EL (cell line): ENCODE measurements at places on chromosomes 2 and 18.
A peak's percentile ranks its signal among the peaks of the same experiment; 100 is the strongest.

DNA sequence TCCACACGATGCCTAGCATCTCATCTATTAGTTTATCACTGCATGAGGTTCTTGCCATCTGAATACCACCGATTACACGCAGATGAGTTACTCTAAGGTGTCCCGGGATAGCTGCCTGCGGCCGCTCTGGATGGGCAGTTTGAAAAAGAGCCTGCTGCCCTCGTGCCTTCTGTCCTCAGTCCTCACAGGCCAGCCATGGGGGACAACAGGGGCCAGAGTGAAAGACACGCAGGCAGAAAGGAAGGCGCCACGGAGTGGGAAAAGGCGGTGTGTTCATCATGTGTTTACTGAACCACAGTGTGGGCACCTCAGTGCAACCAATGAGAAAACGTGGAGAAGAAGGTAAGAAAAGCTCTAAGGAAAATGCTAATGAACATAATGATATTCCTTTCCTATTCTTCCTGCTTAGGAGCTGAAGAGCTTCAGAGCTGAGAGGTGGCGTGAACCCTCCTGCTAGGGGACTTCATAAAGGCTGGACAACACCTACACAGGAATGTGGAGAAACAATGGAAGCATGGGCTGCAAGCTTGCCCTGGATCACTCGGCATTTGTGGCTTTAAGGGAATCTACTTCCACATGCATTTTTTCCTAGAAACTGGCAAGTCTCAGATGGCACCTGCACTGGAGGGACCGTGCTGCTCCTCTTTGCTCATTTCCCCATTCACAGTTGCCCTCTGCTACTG lies 50.9 kb downstream of the CABYR start:
- DNase-seq: no peak

- DNase-seq: no peak
These were observed 343.1 kb upstream of the SLC39A10 start for GRCh38 chr2:195313962-195314361.

DNA sequence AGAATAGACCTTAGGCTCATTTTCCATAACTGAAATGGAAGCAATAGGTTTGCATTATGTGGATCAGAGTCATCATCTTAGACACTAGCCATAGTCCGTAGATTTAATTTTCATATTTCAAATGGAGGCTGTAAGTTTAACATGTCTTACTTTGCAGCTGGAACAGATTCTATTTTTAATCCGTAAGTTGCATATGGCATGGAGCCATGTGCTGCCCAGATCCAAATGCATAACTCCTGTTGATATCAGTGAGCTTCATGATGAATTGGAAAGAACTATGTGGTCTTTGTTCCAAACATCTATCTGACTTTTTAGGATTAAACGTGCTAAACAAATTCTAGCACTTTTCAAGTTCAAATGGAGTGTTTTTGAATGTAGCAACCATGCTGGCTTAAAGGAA lies 43.4 kb downstream of the MEIS1 start:
- DNase-seq: no peak

DNA sequence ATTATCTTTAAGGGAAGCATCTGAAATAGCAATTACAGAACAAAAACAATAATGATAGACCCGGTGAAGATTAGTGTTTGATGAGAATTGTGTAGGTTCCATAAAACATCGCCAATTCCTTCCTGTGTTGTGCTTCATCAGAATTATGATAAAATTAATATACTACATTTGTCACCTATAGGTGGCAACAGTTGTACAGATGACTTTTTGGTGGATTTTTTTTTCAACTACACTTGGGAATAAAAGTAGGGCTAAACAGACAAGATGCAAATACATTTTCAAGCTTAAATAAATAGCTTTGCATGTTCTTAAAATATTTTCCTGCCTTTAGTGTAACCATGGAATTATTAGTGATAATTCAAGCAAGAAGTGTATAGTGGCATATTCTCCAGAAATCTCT lies 7.0 kb upstream of the LYPD1 start:
- no peak for DNase-seq

DNA sequence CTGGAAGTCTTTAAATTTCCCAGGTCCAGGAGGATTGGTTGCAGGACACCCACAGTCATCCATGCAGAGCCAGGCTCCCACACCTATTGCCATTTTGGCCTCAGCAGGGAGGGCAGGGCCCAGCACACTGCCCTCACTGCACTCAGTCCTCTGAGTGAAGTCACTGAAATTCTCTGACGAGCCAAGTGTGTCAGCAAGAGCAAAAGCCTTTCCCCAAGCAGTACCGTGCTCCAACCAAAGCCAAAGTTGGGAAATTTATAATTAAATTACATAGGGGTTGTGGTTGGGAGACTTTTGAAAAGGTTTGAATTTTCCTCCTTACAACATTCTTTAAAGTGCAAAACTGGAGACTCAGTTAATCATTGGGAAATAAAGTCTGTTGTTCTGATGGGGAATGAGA lies 98.5 kb upstream of the CD226 start:
- DNase-seq: no peak

- peak; percentile 0 for DNase-seq
These were observed 563.1 kb upstream of the PIK3C3 start for GRCh38 chr18:41391616-41392595.

DNA sequence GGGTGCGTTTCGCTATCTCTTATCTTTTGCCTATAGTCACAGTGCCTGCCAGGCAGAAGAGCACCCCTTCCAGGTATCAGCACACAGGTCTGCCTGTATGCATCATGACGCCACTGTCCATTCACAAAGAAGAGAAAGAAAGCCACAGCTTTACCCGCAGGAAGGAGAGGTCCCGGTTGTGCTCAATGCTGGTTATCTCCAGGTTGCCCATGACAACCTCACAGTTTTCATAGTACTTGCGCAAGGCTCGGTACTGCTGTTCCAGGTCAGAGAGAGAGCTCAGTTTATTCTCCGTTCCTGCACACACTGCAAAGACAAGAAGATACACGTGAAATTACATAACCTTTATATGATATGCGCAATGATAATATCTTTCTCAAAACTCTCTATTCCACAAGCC lies 414.0 kb downstream of the ERBB4 start:
- DNase-seq: no peak

- DNase-seq: no peak
These were observed 22.9 kb upstream of the ZSWIM2 start for GRCh38 chr2:186871881-186872280.

GRCh38 chr2:134954065-134954464 lies 35.4 kb downstream of the CCNT2 start:
- DNase-seq: no peak

DNA sequence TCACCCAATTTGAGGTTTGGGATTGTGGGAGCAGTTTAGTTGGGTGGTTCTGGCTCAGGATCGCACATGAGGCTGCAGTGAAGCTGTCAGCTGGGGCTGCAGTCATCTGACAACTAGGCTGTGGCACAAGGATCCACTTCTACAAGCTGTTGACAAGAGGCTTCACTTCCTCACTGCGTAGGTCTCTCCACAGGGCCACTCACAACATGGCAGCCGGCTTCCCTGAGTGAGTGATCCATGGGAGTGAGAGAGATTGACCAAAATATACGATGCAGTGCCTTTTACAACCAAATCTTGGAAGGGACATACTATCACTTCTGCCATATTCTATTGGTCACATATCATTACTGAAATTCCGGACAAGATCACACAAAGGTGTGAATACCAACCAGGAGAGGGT lies 187.5 kb downstream of the DLGAP1 start:
- no peak for DNase-seq

DNA sequence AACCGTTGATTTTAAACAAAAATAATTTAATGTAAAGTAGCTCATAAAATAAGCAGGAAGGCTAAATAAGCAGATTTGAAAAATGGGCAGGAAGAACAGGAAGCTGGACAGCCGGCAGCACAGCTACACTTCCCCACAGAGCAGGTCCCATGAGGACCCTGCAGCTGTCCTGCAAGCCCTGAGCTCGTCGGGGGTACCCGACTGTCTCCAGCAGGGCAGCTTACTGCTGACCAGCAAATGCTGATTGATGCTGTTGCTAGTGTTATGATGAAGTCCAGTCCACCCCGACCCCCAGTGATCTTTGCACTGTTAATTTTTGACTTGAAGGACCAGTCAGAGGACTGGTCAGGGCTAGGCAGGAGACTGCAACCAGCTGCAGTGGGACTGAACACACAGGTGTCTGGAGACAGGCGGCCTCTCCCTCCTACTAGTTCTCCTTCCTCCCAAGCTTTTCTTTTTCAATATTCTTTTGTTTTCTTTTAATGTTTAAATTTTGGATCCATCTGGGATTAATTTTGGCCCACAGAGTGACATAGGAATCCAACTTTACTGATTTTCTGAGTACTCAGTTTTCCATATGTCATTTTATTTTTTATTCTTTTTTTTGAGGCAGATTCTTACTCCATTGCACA lies 27.7 kb downstream of the POLE4 start:
- DNase-seq: no peak

DNA sequence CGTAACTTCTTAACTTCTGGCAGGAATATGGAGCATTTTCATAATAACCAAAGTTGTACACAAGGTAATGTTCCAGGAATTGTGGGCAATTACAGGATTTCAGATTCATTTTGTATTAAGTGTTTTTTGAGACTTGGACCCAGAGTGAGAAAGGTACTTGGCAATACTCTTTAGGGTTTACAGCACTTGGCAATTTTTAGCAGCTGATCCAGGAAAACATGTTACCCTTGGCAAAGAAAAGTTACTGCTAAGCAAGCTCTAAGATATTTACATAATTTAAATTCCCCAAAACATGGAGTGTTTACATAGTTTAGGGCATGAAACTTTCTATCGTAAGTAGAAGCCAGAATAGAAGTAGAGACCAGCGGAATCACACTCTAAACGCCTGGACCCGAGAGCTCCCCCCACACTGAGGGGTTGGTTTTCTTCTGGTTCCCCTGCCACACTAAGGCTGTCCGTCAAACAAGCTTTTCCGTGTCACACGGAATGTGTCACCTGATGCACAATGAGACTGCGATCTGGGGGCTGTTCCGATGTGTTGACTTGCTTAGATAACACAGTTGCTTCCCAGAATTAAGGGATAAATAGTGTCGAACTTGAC lies 177.1 kb downstream of the PTGR3 start:
- DNase-seq: no peak

DNA sequence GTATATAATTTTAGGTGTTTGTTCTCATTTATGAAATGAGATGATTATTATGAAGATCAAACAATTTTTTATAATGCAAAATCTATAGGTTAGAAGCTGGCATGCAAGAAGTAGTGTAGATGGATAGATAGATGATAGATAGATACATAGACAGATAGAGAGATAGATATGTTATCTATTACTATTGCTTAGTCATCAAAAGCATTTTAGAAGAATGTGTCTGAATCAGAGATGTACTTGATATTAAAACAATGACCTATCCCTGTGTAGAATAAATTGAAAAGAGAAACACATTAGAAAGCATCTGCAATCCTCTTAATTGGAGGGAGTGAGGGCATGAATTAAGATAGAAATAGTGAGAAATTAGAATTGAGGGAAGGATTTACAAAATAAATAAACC lies 436.2 kb upstream of the NXPH2 start:
- DNase-seq: no peak

GRCh38 chr2:151379169-151379568 lies 21.8 kb downstream of the TNFAIP6 start:
- DNase-seq: no peak

DNA sequence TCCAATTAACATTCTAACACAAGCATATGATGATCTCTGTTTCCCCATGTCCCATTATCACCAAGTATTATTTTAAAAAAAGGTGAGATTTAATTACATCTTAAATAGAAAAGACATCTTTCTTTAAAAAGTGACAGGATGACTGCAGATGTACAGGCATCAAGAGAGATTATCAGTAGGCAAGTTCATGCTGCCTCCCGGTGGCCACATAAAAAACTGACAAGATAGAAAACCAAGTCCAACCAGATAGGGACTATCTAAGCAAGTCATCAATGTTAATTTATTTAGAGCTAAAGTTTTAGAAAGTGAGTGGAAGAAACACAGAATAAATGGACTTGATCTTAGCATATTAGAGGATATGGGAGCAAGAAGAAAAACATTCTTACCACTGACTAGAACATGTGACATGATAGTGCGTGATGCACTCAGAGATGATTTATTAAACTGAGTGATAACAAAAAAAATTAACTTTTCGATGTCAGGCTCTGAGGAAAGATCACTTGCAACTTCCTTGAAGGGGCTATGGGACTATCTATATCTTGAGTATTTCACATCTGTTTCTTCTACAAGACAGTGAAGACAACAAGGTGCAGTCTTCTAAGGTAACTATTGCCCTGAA lies 5.4 kb upstream of the TDRD15 start:
- DNase-seq: peak; percentile 25

DNA sequence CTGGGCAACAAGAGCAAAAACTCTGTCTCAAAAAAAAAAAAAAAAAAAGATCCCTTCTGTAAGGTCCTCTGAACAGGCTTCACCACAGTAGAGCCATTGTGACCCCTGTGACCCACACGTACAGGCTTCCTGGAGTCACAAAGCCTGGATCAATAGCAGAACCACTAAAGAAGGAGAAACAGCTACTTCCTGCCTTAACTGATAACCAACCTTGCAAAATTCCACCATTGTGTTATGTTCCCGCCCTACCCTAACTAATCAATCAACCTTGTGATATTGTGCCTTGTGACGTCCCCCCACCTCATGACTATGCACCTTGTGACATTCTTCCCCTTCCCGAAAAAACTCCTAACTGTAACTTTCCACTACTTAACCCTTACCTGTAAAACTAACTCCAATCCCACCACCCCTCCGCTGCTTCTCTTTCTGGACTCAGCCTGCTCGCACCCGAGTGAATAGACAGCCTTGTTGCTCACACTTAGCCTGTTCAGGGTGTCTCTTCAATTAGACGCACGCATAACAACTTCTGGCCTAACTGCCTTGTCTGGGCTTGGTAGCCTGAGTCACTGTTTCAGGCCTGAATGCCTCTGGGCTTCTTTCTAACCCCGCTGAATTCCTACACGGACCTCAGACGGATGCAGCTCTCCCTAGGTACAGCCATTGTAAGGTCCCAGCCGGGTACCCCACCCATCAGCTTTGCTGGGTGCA lies 13.9 kb downstream of the SCYGR8 start:
- no peak for DNase-seq

DNA sequence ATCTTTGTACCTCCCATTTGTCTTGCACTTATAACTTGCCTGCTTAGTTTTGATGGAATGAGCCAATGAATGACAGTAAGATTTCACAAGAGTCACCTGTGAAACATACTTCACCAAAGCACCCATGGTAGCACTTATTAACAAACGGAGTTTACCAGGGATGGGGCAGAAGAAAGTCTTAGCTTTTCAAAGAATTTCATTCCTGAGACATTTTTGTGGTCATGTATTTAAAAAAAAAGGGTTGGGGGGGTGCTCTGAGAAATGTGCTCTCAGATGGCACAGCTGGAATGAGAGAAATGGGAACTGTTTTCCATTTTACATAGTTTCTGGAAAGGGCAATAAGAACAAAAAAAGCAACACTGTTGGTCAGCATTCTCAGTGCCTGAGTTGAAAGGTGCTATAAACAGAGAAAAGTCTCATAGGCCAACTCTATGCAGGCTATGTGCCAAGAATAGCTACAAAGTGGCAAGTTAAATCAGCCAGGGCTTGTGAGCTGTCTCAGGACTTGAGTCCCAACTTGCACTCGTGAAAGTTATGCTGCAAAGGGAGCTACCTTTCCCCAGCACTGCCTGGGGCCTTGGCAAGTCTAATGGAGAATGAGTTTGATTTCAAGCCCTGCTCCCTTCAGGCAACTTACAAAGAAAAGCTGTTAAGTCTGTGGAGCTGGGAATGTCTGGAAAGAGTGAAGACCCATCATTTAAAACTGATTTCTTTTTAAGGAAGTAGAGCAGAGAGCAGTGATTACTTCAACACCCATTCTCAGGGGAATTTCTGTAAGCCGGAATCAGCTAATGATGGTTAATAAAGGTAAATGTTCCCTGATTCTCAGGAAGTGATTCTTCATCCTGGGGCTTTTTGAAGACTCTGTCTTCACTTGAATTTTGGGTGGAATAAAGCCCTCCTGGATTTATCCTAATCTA lies 170.6 kb downstream of the SLC8A1 start:
- DNase-seq: peak; percentile 87

GRCh38 chr18:30415903-30416302 lies 626.6 kb downstream of the DSC3 start:
- DNase-seq: no peak
